Esophagus squamous epithelium (tissue), 5 donors: ENCODE measurements at places on chromosomes 11 and 22.
A peak's percentile ranks its signal among the peaks of the same experiment; 100 is the strongest.

GRCh38 chr11:96964661-96965060, 574.8 kb downstream of the JRKL start:
- H3K4me1 ChIP-seq = no peaks in the 10 kb centered on the region
- no peak for DNase-seq
- no peak overlapping the region for H3K4me3 ChIP-seq
- no peaks in the 10 kb centered on the region for H3K27me3 ChIP-seq
- H3K27ac ChIP-seq = no peak overlapping the region

DNA sequence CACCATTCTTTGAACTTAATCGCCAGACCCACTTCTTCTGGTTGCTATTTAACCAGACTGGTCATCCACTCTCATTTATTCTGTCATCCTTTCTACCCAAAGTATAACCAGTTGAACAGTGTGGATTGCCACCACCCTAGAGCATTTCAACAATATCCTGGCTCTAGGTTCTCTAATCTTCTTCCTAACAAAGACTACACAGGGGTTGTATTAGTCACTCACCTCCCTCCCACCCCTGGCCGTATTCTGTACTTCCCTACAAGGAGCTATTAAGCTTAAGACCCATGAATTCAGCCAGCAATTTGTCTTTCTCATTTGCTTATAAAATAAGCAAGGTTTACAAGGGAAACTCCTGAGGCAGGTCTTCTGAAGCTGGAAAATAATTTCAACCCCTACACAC, 46.9 kb upstream of the CEP126 start:
- H3K27me3 ChIP-seq = no peaks in the 10 kb centered on the region
- no peak overlapping the region for H3K27ac ChIP-seq
- no peak for DNase-seq
- no peaks in the 10 kb centered on the region for H3K4me1 ChIP-seq
- no peaks in the 10 kb centered on the region for H3K36me3 ChIP-seq
- no peak overlapping the region for H3K4me3 ChIP-seq

DNA sequence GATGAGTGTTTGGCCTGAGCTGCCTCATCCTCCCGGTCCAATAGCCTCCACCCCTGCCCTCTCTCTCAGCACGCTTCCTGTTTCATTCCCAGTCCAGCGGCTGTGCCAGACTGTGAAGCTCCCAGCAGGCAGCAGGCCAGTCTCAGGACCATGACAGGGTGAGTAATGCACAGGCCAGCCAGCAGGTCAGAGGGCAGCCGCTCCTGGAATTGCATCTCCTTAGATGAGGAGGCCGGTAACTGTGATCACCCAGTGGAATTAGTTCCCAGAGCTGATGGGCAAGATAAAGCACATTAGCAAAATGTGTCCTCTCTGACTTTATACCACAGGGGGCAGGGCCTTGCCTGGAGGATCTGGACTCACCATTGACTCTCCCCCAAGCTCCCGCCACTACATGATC, 251.2 kb downstream of the ETS1 start:
- no peaks in the 10 kb centered on the region for H3K4me1 ChIP-seq
- no peaks in the 10 kb centered on the region for H3K36me3 ChIP-seq
- peak overlapping the region; percentile 63 for H3K27ac ChIP-seq

GRCh38 chr11:69138265-69138664, 17.5 kb upstream of the SMIM38 start:
- no peaks in the 10 kb centered on the region for H3K27me3 ChIP-seq
- H3K4me1 ChIP-seq = peaks cover 13% of the 10 kb centered on the region
- no peak for DNase-seq

GRCh38 chr11:69311767-69312385, 17.9 kb downstream of the MYEOV start:
- no peaks in the 10 kb centered on the region for H3K36me3 ChIP-seq
- peaks cover 11% of the 10 kb centered on the region for H3K4me1 ChIP-seq
- no peaks in the 10 kb centered on the region for H3K27me3 ChIP-seq
- H3K4me3 ChIP-seq = no peak overlapping the region
- DNase-seq = no peak

DNA sequence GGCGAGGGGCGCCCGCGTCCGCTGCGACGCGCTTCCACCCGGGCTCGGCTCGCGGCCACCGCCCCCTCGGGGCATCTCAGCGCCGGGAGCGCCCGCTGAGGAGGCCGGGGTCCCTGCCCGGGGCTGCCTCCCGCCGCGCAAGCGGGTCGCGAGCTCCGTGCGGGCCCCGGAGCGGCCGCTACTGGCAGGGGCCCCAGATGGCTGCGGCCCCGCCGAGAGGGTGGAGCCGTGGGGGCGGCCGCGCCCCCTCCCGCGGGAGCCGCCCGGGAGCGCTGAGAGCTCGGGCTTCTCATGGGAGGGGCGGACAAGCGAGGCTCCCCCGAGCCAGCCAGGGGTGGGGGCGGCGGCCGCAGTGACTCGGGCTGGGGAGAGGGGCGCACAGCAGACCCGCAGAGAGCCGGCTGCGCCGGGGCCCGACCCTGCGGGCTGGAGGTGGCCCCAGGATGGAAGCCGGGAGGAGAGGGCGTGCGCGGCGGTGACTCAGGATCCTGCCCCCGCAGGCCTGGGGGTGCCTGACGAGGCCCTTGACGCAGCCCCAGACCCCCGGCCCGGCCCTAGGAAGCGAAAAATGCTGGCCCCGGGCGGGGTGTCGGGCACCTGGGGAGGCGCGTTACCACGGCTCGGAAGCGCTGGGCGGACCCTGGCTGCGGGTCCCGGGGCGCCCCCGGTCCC, 603 bp upstream of the ZFTA start:
- peak overlapping the region; percentile 89 for H3K27ac ChIP-seq
- peaks cover 55% of the 10 kb centered on the region for H3K4me1 ChIP-seq
- H3K4me3 ChIP-seq = peak overlapping the region; percentile 78
- no peak for DNase-seq
- no peaks in the 10 kb centered on the region for H3K36me3 ChIP-seq

DNA sequence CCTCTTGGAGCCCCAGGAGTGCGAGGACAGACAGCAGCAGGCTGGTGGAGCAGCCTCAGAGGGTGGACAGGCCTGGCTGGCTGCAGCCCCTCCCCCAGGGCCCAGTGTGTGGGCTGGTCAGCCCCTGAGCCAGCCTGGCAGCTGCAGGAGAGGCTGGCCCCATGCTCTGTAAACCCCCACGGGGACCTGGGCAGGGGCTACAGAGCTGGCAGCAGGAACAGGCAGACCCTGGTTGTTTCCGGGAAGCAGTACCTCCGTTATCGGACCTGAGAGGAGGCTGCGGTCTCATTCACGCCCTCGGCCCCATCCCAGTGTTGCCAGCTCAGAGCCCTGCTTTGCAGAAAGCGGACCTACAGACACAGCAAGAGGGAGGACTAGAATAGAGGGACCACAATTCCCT, 38.5 kb upstream of the COMT start:
- no peak overlapping the region for H3K4me3 ChIP-seq
- DNase-seq = no peak
- peaks cover 5% of the 10 kb centered on the region for H3K4me1 ChIP-seq
- peaks cover 78% of the 10 kb centered on the region for H3K36me3 ChIP-seq
- no peak overlapping the region for H3K27ac ChIP-seq

- no peaks in the 10 kb centered on the region for H3K36me3 ChIP-seq
- H3K4me3 ChIP-seq = no peak overlapping the region
- no peak overlapping the region for H3K27ac ChIP-seq
- H3K4me1 ChIP-seq = no peaks in the 10 kb centered on the region
- H3K27me3 ChIP-seq = no peaks in the 10 kb centered on the region
Measured at GRCh38 chr11:109123816-109124787, 297.9 kb upstream of the C11orf87 start.

GRCh38 chr22:25100948-25101347, 98.7 kb upstream of the CRYBB3 start:
- no peaks in the 10 kb centered on the region for H3K27me3 ChIP-seq
- H3K4me1 ChIP-seq = no peaks in the 10 kb centered on the region
- H3K27ac ChIP-seq = no peak overlapping the region
- no peak for DNase-seq
- no peaks in the 10 kb centered on the region for H3K36me3 ChIP-seq

GRCh38 chr11:78349114-78349513, 68.5 kb downstream of the GAB2 start:
- no peaks in the 10 kb centered on the region for H3K27me3 ChIP-seq
- H3K36me3 ChIP-seq = no peaks in the 10 kb centered on the region
- H3K4me3 ChIP-seq = no peak overlapping the region
- DNase-seq = no peak
- H3K27ac ChIP-seq = peak overlapping the region; percentile 70

DNA sequence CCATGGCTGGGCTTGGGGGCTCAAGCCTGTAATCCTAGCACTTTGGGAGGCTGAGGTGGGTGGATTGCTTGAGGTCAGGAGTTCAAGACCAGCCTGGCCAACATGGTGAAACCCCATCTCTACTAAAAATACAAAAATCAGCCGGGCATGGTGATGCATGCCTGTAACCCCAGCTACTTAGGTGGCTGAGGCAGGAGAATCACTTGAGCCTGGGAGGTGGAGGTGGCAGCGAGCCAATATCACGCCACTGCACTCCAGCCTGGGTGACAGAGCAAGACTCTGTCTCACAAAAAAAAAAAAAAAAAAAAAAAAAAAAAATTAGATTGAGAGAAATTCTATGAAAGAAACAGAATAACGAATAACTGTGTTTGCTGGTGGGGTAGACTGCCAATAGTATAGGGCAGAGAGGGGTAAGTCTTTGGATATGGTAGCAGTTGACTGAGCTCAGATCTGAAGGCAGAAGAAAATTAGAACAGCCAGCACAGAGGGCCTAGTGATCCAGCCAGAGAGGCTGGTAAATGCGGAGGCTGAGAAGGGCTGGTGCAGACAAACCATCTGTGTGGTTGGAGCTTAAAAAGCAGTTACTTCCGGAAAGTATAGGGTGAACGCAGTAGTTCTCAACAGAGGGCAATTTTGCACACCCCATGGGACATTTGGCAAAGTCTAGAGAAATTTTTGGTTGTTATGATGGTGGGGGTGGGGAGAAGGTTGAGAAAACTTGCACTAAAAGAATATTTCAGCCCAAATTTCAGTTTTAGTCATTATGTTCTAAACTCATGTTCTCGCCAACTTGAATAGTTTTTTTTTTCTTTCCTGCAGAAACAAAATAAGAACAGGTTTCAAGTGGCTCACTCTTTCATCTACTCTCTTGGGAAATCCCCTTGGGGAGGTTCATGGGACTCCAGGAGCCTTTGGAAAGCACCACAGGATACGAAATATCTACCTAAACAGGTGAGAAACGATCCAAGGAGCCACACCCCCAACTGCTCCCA, 1.6 kb upstream of the HORMAD2 start:
- no peaks in the 10 kb centered on the region for H3K4me1 ChIP-seq
- no peak overlapping the region for H3K4me3 ChIP-seq
- H3K27me3 ChIP-seq = no peaks in the 10 kb centered on the region
- no peaks in the 10 kb centered on the region for H3K36me3 ChIP-seq

DNA sequence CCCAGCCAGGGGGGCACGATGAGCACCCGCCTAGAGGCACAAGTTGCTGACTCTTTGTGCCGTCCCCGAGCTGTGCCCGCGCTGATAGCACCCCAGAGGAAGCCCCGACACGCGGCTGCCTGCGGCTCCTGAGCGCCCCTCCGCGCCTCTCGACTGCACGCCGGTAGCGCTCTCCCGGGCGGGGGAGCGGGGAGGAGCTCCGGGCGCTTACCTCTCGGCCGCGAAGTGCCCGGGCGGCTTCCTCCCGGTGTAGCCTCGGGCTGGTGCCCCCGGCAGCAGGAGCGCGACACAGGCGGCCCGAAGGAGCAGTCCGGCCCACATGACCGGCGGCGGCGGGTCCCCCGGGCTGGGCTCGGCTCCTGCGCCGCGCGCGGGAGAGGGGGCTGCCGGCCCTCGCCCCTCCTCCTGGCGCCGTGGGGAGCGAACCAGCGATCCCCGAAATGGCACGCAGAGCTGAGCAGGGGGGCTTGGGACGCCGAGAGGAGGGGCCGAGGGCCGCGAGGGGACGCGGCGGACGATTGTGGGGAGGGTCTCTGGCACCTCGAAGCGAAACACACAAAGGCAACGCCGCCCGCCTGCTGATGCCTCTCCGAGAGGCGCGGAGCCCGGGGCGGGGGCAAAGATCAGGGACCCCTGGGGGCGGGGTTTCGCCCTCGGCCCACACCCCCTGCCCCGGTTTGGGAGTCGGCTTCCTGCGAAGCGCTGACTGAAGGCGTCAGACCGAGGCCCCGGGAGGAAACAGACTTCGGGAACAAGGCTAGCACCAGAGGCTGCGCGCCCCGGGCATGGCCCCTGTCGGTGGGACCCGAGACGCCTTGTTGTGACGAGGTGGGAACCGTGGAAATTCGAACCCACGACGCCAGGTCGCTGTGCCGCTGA, at the start of gene VWCE:
VWCE (minus strand) TSS at position 600 of the 879 bp plus-strand sequence; CDS start at position 321, 279 bp downstream.
- no peak within 1 kb of the TSS for H3K27ac ChIP-seq
- H3K36me3 ChIP-seq = peaks cover 15% of the 10 kb centered on the region
- H3K4me1 ChIP-seq = peaks cover 49% of the 10 kb centered on the region
- H3K27me3 ChIP-seq = peaks cover 46% of the 10 kb centered on the region
- H3K4me3 ChIP-seq = peak within 1 kb of the TSS; percentile 46

GRCh38 chr22:32177221-32177765, 18.2 kb upstream of the C22orf42 start:
- H3K27me3 ChIP-seq = peaks cover 5% of the 10 kb centered on the region
- no peak for DNase-seq
- no peaks in the 10 kb centered on the region for H3K36me3 ChIP-seq
- no peak overlapping the region for H3K27ac ChIP-seq
- H3K4me3 ChIP-seq = no peak overlapping the region

DNA sequence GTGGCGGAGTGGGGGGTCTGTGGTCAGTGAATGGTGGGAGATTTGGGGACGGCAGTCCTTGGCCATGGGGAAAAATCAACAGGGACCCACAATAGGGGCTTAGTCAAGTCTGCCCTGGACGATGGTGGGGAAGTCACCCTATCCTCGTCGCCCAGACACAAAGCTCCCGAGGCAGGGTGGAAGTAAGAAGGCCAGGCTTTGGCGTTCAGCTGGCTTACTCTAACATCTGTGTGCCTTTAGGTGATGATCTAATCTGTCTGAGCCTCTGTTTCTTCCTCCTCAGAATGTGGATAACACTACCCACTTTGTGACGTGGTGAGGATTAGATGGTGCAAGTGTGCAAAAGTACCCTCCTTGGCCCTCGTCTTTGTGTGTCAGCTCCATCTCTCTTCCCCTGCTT, 192.2 kb downstream of the ST3GAL4 start:
- no peak overlapping the region for H3K27ac ChIP-seq
- H3K27me3 ChIP-seq = no peaks in the 10 kb centered on the region
- no peak for DNase-seq
- peaks cover 25% of the 10 kb centered on the region for H3K4me1 ChIP-seq

DNA sequence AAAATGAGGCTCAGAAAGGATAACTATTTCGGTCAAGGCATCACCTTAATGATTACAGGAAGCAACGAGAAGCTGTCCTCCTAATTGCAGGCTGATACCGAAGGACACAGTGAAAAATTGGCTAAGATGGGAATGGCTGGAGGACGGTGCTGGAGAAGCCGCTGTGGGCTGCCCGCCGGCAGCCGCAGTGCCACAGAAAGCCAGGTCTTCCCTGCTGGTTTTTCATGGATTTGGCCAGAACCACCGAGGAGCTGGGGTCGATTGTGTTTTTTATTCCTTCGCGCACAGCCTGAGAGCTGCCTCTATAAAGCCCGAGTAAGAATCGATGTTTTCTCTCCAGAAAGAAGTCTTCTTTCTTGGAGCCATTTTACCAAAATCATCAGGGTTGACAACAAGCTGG, 1484.2 kb downstream of the BRD1 start:
- no peak overlapping the region for H3K27ac ChIP-seq
- H3K36me3 ChIP-seq = no peaks in the 10 kb centered on the region
- H3K4me1 ChIP-seq = no peaks in the 10 kb centered on the region
- no peak for DNase-seq
